Natural killer cell (primary cell): ENCODE measurements at places on chromosomes 13 and 19. TPM values are rescaled to one million over a fixed set of nuclear protein-coding genes. Genes with fewer than 3 reads are reported as not detected.

DNA sequence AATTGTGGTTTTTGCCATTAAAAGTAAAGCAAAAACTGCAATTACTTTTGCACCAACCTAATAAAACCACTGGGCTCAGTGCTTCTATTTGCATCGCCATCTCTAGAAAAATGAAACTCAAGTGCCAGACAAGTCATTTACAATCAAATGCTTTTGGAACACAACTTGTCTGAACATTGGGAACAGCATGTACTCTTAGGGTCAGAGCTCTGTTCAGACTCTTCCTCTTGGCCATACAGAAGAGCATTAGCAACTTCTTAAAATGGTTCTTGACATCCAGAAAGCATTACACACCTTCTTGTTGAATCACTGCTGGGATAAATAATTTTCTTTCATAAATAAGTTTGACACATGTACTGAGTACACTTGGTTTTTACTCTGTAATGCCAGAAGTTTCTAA is 272.5 kb downstream of the DCLK1 start:
- H3K36me3 ChIP-seq: no peaks in the 10 kb centered on the region
- H3K4me1 ChIP-seq: no peaks in the 10 kb centered on the region
- DNase-seq: no peak
- no peak overlapping the region for H3K4me3 ChIP-seq
- no peak overlapping the region for H3K27ac ChIP-seq

GRCh38 chr19:18309525-18310064 is 13.3 kb downstream of the LSM4 start:
- peaks cover 37% of the 10 kb centered on the region for H3K4me1 ChIP-seq
- DNase-seq: no peak
- peaks cover 30% of the 10 kb centered on the region for H3K36me3 ChIP-seq

DNA sequence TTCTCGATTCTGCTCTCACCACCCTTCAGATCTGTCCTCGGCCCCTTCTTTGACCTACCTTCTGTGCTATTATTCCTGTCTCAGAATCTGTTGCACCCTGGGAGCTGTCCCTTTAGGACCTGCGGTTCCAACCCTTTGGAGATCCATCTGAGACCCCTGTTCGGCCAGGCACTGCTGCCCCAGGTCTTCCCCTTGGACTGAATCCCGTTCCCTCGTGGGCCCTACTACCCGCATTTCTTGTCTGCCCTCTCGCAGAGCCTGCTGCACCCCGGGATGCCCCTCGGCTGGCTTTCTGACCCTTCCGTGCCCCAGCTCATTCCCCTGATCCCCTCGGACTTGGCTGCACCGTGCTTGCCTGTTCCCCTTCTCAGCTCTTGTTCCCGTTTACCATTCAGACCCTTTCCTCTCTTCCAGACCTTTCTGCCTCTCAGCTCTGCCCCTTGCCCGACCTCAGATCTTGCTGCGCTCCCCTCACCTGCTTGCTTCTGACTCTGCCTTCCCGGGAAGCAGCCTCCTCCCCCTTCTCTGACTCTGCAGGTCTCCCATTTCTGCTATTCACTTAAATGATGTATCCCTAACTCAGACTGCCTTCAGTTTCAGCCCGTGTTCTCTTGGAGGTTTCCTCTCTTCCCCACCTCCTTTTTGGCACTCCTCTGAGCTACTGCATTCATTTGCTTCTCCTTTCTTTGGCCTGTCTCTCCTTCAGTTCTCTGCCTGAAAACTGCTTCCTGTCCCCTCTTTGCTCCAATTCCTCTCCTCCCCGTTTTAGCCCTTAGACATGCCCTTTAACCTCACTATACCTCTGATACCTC is 1.1 kb downstream of the ARHGAP35 start:
- DNase-seq: no peak
- peak overlapping the region; percentile 51 for H3K4me3 ChIP-seq
- H3K36me3 ChIP-seq: no peaks in the 10 kb centered on the region
- H3K27me3 ChIP-seq: no peaks in the 10 kb centered on the region
- peaks cover 33% of the 10 kb centered on the region for H3K4me1 ChIP-seq
- H3K27ac ChIP-seq: peak overlapping the region; percentile 5

GRCh38 chr13:75829830-75830229 is 193.7 kb downstream of the LMO7 start:
- no peak overlapping the region for H3K27ac ChIP-seq
- DNase-seq: no peak
- H3K27me3 ChIP-seq: no peaks in the 10 kb centered on the region
- H3K4me1 ChIP-seq: no peaks in the 10 kb centered on the region
- no peaks in the 10 kb centered on the region for H3K36me3 ChIP-seq

DNA sequence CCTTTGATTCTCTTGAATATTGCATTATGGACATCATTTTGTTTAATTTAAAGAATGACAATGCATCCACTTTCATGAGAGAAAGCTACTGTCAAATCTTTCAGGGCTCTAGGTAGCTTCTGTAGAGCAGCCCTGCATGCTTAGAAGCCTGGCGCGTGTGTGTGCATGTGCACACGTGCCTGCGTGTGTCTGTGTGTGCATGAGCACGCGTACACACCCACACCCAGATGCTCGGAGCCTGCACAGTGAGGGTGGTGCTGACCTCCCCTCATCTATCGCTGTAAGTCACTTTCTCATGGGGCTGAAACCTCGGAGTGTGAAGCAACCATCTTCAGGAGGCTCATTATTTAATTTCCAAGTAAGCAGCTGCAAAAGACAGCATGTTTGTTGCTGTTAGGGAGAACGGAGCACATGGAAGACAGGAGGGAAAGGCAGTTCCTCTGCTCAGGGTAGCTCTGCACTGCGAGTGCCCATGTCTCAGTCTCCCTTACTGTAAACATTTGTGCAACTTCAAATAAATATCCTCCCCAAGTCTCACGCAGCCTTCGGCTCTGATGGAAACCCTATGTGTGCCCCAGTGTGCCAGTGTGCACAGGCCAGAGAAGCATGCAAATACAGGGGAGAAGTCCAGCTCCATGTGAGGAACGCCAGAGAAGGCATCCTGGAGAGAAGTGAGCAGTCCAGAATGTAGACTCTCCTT is 22.8 kb downstream of the TSHZ3 start:
- no peaks in the 10 kb centered on the region for H3K27me3 ChIP-seq
- H3K4me3 ChIP-seq: no peak overlapping the region
- no peak overlapping the region for H3K27ac ChIP-seq
- H3K4me1 ChIP-seq: no peaks in the 10 kb centered on the region
- H3K36me3 ChIP-seq: no peaks in the 10 kb centered on the region

DNA sequence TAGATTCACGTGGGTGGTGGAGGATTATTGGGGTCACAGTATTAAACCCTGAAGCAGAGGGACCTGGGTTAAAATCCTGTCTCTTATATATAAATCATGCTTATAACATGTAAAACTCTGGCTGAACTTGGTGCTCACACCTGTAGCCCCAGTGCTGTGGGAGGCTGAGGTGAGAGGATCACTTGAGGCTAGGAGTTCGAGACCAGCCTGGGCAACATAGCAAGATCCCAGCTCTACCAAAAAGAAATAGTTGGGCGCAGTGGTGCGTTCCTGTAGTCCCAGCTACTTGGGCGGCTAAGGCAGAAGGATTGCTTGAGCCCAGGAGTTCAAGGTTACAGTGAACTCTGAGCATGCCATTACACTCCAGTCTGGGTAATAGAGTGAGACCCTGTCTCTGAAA is 2.4 kb downstream of the ZNF805 start:
- peaks cover 22% of the 10 kb centered on the region for H3K4me1 ChIP-seq
- H3K36me3 ChIP-seq: peaks cover 19% of the 10 kb centered on the region
- H3K27ac ChIP-seq: no peak overlapping the region
- H3K4me3 ChIP-seq: no peak overlapping the region

Gene IL17D
- 0.14 TPM for total RNA-seq

Gene ADM5
- 2.9 TPM for total RNA-seq

- DNase-seq: no peak
- no peaks in the 10 kb centered on the region for H3K36me3 ChIP-seq
- peaks cover 19% of the 10 kb centered on the region for H3K4me1 ChIP-seq
- no peak overlapping the region for H3K4me3 ChIP-seq
- peak overlapping the region; percentile 30 for H3K27ac ChIP-seq
These were observed 5.4 kb upstream of the PALM start for GRCh38 chr19:703329-703650.

Gene ANKLE1
- total RNA-seq: 2.0 TPM
